NAMALWA (cell line): ENCODE measurements at places on chromosomes 7 and 10.

GRCh38 chr10:119030421-119031250 is 1.1 kb downstream of the NANOS1 start:
- DNase-seq, result peak; percentile 88

DNA sequence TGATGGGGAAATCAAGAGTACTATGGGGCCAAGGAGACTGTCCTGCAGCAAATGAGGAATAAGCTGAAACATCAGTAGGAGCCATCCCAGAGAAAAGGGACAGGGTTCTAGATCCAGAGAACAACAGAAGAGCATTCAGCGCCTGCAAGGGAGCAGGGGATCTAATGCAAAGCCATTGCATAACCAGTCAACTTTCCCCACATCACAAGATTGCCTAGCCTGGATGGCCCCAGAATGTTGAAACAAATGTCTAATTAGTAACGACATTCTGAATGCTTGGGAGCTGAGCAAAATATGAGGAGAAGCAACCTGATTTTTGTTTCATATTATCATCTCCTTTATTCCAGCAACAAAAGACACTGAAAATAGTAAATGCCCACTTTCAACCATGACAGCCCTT is 2.7 kb upstream of the MPP7 start:
- no peak for DNase-seq

GRCh38 chr7:3991731-3992231 is 690.3 kb upstream of the FOXK1 start:
- DNase-seq, result no peak

DNA sequence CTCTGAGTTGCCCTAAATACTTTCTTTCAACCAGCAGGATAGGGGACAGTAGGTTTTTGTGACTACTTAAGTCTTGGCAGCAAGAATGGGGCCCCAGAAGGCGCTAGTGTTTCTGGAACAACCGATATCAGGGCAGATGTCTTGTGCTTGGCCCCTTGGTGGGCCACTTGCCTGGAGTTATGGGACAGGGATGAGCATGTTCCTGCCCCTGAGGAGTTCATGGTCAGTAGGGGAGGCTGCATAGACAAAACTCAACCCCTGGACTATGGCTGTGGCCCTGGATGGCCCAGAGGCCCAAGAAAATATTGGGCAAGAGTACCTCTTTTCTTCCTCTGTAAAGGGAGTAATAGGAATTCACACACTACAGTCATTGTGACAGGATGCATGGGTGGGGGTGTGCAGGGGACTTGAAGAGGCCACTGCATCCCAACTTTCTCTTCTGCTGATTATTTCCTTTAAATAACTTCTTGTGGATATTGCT is 57.7 kb upstream of the IGFBP3 start:
- DNase-seq, result no peak

DNA sequence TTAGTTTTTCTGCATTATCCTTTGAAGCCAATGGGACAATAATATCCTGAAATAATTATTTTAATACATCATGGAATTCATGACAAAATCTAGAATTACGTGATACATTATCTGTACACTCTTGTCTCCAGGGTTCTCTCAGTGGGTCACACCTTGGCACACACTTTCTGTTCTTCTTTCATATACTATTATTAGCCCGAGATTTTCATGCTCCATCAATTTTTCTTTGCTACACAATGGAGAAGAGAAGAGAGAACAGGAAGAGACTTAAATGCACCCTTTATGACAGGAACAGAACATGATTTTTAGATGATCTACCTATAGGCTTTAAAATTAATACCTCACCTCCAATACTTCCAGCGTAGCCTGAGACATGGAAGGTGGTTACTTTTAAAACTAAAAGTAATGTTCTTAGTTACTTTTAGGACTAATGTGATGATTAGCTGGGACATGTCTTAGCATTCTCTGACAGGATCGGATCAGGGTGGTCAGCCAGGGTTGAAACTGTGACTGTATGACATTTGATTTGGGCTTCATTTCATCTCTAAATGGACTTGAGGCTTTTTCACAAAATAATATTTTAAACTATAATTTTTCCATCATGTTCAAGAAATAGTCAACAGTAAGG is 148.2 kb upstream of the WNT16 start:
- DNase-seq, result peak; percentile 92

DNA sequence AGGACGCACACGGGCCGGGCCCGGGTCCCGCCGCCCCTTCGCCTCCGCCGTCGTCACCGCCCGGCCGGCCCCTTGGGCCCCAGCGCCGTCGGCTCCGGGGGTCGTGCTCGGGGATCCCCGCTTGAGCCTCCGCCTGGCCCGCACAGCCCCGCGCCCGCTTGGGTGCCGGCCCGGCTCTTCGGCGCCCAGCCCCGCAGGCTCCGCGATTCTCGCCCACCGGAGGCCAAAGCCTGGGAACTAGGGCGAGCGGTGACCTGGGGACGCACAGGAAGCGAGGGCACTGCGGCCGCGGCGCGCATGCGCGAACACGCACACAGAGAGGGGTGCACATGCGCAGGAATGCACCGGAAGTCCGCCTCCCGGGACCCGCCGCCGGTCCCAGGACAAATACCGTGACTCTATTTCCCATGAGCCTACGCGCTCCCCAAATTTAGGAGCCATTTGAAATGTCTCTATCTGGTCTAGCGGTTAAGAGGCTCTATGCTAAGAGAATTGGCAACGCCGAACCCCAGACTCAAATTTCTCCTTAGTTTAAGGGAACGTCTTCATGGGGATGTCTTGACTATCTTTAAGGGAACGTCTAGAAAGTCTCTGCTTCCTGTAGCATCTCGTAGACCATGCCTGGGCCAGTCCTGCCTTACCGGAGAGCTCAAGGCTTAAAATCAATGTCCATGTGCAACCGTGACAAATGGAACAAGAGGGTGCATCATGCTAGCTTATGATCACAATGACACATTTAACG is at the start of gene ZNF12:
Gene ZNF12 (minus strand): TSS at position 282 of the 742 bp plus-strand sequence. CDS start 1,774 bp downstream, outside the sequence.
- DNase-seq, result peak; percentile 99

DNA sequence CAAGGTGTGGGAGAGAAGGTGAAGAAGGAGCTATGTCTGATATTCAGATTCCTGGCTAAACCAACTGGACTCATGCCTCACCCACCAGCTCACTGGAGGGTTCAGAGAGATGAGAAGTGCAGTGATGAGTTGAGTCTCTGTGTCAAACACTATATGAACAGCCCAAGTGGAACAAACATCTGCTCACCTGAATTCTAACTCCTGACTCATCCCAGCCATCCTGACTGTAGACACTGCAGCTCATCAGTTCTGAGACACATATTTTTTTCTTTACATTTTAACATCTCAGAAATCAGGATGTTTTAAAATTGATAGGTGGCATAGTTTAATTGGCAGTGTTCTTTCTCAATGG is 27.3 kb downstream of the GSDME start:
- no peak for DNase-seq

DNA sequence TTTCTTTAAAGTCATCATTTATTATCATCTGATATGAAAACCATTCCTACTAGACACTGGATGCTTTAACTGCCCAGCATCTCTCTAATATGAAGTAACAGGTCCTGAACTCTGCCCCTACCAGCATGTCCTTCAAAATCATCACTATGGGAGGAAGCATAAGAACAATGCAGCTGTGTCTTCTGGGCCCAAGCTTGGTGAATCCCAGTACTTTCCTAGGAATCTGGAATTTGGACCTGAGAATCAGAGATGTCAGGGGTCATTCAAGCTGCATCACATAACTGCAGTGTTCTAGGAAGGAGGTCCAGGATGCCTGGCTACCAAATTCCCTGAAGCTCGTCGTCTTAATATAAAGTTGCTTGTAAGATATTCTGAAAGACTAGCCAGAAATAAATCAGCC is 182.7 kb downstream of the AHR start:
- DNase-seq, result no peak

- DNase-seq, result no peak
These were observed 100.5 kb upstream of the CARD11 start for GRCh38 chr7:3143869-3144775.

- no peak for DNase-seq
These were observed 83.4 kb upstream of the KCND2 start for GRCh38 chr7:120189623-120190022.

- DNase-seq, result peak; percentile 39
These were observed 54.3 kb upstream of the TNRC18 start for GRCh38 chr7:5477723-5478531.

- DNase-seq, result no peak
These were observed 206.7 kb upstream of the PLXNA4 start for GRCh38 chr7:132782777-132783640.
